Activated CD8-positive, alpha-beta memory T cell treated with anti-CD3 and anti-CD28 coated beads for 48 hours (primary cell): ENCODE measurements at places on chromosomes 12 and 14.

DNA sequence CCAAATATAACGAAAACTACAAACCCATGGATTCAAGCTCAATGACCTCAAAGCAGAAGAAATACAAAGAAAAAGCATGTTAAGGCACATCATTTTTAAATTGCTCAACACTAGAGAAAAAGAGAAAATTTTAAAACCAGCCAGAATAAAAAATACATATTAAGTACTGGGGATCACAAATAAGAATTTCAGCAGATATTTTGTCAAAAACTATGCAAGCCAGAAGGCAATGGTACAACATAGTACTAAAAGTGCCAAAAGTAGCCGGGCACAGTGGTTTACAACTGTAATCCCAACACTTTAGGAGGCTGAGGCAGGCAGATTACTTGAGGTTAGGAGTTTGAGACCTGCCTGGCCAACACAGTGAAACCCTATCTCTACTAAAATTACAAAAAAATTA is 10.2 kb downstream of the SGPP1 start:
- DNase-seq, result no peak

DNA sequence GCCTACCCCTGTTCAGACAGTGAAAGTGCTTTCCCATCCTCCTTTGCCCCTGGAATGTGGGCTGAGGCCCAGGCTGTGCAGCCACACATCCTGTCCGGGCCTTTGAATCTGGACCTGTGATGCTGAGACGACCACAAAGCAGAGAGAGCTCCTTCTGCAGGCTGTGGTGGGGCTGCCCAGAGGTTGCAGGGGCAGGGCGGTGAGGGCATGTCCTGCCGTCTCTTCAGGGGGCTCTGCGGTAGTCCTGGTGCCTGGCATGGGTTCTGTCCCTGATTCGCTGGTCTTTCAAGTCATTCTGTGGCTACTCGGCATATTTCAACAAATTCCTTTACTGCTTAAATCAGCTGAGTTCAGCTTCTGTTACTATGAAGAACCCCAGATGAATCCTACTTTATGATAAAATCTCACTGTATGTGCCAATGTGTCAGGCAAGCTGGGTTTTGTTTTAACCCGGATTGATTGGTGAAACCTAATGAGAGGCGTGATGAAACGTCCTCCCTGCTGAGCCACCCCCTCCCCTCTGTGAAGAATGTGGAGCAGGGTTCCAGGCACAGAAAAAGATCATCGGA is 63.4 kb upstream of the DICER1 start:
- no peak for DNase-seq

DNA sequence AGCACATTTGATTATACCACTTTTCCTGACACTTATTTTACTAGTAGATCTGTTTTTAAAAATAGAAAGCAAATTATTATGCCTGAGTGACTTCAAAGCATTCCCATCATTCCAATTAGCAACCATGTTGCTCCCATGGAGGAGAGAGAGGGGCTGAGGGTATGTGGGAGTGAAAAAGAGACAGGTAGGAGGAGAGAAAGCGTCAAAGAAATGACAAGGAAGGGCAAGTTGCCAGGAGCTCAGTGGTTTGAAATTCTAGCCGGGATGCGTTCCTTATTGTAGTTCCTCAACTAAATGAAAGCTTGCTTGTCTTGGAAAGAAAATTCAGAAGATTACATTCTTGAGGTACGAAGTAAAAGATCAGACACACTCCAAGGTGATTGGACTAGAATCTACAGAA is 92.4 kb upstream of the PKP2 start:
- no peak for DNase-seq

DNA sequence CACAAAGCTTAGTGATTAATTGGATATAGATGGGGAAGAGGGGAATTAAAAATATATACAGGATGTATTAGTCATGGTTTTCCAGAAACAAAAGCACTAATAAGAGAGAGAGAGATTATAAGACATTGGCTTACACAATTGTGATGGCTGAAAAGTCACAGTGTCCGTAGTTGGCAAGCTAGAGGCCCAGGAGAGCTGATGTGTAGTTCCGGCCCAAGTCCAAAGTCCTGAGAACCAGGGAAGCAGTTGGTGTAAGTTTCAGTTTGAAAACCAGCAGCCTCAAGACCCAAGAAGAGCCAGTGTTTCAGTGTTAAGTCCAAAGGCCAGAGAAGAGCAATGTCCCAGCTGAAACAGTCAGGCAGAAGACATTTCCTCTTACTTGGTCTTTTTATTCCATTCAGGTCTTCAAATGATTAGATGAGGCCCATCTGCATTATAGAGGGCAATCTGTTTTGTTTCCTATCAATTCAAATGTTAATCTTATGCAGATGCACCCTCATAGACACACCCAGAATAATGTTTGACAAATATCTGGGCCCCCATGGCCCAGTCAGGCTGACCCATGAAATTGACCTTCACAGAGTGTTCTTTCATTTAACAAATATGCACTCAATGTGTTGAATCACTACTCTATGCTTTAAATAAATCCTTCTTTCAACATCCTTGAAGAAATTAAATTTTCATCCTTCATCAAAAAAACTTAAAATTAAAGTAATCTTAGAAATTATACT is 67.2 kb upstream of the DIO2 start:
- DNase-seq, result no peak

DNA sequence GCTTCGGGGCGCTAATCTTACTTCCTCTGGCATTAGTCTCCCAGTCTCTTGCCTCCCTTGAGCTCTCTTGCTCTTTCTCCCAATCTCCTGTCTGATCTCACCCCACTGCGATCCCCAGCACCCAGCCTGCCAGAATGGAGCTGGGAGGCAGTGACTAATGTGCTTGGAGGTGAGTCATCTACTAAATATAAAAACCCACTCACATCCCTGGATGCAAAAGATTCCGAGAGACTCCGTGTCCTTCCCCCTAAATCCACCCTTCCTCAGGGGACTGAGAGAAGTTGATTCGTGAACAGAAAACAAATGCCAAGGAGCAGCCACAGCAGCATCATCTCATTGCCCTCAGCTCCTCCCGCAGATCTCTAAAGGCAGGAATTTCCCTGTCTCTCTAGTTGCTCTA is 45.7 kb upstream of the KCNA5 start:
- DNase-seq, result no peak

DNA sequence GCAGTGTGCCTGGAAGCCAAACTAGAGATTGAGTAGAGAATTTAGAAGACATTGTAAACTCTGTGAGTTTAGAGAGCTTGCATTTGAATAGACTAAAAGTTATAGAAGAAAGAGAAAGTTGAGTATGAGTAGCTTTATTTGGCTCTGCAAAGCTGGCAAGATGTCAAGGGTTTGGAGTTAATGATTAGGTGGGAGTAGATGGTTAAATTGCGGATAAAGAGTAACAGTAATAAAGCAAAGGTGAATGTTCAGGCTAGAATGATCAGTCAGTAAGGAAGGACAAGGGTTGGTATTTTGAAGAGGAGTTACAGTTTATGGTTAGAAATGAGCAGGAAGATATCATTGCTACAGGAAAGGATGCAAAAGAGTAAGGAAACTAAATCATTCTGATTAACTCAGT is 5.2 kb downstream of the PPM1A start:
- DNase-seq, result no peak

GRCh38 chr14:73753124-73753886 is 39.1 kb upstream of the PNMA1 start:
- DNase-seq, result no peak

GRCh38 chr14:101849125-101849524 is 87.6 kb downstream of the PPP2R5C start:
- DNase-seq, result no peak

DNA sequence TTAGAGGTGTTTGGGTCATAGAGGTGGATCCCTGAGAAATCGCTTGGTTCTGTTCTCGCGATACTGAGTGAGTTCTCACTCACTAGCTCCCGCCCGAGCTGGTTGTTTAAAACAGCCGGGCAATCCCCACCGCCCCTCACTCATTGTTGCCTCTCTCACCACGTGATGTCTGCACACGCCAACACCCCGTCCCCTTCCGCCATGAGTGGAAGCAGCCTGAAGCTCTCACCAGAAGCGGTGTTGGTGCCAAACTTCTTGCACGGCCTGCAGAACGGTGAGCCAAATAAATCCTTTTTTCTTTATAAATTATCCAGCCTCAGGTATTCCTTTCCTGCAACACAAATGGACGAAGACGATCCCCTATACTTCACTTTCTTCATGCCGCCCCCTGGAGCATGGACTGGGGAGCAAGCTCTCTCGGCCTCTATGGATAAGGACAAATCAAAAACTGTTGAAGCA is 45.4 kb upstream of the CCND2 start:
- no peak for DNase-seq

DNA sequence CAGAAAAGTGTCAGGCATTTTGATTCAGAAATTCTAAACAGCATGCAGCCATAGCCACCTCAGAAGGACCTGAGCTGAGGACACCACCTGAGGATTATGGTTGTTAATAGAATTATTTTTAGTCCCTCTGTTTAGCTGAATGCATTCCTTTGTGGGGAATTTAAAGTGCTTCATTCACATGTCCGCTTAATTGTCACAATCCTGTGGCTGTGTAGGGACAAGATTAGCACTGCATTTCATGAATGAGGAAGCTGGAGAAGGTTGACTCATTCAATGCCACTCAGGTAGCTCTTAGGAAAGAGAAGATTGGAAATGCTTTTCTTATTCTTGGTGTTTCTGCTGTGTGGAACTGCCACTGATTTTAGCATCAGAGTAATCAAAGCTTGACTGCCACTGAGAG is 42.0 kb upstream of the KRR1 start:
- DNase-seq, result no peak

DNA sequence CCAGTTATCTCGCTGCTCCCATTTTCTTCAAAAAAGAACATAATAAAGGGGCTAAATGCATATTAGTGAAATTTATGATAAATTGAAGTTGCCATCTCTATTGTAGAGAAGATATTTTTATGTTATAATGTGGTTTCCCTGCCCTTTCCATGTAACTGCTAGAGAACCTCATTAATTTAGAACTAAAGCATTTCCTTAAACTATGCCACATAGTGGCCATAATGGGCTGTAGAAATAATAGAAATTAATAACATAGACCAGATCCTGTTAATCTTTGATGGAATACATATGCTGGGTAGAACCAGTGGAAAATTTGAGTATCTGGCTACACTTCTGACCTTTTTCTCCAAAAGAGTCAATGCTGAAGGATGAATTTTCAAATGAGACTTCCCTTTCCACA is 376.7 kb downstream of the PDZRN4 start:
- DNase-seq, result no peak

GRCh38 chr14:27605282-27605681 is 1007.4 kb upstream of the NOVA1 start:
- DNase-seq, result no peak

GRCh38 chr12:12613344-12613743 is 1.7 kb downstream of the CREBL2 start:
- DNase-seq, result no peak

DNA sequence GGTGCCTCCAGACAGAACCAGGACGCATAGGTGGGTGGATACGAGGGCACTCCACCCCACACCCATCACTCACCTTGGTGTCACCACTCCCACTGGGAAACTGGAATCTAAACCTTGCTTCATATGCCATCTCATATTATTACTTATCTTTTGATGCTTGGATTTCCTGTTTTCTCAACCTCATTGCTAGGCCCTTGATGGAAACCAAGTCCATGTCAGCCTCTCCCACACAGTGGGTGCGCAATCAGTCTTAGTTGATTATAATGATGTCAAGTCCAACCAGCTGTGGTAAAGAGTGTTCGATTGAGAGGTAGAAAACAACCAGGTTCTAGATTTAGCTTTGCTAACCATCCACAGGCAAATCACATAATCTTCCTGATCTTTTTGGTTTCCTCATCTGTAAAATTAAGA is 584 bp upstream of the DDHD1 start:
- DNase-seq, result no peak

GRCh38 chr12:114735011-114735410 is 51.0 kb upstream of the TBX3 start:
- no peak for DNase-seq

- no peak for DNase-seq
These were observed 222.1 kb downstream of the C12orf42 start for GRCh38 chr12:103273645-103274044.

DNA sequence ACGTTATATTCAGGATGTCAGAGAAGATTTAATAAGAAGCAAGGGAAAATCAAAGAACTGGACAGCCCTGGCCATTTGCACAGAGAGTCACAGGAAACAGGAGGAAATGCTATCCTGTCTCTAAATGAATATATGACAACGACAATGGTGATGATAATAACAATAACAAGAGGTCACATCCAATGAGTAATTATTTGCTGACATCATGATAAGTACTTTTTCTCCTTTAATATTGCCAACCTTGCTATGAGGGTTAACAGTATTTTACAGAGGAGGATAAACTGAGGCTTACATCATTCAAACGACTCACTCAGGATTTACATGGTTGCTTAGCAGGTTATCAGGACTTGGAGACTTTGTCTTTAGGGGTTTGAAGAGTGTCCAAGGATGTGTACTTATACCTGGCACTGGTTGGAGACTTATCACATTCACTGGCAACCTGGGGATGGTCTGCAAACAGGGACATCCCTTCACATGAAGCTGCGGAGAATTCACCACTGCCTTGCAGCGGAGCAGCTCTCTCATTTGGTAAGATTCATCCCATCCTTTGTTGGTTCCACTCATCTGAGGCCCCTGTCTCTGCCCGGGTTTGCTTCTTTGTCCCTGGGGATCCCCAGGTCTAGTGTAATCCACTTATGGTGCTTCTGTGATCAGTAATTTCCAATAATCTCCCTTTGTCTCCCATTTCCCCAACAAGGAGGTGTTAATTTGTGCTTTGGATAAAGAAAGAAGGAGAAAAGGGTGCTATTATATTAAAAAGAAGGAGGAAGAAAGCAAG is 637.8 kb downstream of the BCL11B start:
- DNase-seq, result no peak

DNA sequence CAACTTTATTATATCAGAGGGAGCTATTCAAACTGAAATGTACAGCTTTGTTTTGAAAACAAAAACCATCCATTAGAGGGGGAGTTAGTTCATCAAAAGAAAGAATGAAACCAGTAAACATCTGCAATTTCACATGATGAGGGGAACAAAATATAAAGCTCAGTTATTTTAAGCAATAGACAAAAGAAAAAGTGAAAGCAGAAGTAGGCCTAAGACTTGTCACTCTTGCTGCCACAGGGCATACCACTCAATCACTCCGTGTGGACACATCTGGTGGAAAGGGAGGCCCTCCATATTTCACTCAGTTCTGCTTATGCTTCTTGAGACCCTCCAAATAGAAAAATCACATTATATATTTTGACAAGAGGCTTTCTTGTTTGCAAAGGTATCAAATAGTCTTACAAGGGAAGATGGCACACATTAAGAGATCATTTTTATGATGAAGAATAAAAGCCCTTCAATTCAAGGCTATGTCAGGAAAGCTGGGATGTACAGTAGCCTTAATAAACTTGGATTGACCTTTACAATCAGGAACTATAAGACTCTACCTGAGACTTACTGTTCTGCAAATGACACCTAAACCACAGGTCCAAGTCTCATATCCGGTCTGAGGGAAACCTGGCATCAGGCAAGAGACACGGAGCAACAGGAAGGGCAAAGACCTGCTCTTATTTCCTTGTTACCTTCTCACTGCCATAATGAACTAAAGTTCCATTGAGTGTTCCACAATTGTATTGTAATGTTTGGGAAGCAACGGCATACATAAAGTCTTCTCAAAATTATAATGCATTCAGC is 222.5 kb upstream of the GRIP1 start:
- DNase-seq, result no peak

- no peak for DNase-seq
These were observed 75.3 kb downstream of the ITPK1 start for GRCh38 chr14:93040443-93040842.
